Left ventricle myocardium superior (tissue), 1 donor: ENCODE measurements at places on chromosomes 1 and 21.
A peak's percentile ranks its signal among the peaks of the same experiment; 100 is the strongest.

- no peak for DNase-seq
These were observed 31.5 kb upstream of the LRP8 start for GRCh38 chr1:53359225-53359933.

- peak; percentile 10 for DNase-seq
These were observed 17.2 kb downstream of the PODN start for GRCh38 chr1:53079251-53079650.

GRCh38 chr1:22531251-22531650 is 32.0 kb upstream of the EPHA8 start:
- DNase-seq, result no peak

DNA sequence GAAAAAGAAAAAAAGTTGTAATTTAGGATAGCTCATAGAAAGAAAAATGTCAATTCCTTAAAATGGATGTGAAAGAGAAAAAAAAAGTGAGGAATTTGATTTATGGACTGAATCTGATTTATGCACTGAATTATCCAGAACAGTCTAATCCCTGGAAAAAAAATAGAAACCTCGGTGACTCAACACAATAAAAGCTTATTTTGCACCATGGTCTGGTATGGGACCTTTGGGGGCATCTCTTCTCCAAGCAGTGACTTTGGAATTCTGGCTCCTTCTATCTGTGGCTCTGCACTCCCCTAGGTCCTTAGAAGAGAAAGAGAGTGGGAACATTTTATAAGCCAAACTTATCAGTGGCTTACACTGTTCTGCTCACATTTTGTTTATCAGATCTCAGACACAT is 471.7 kb upstream of the B3GALT2 start:
- DNase-seq, result no peak

GRCh38 chr1:36359911-36360550 is 25.7 kb downstream of the STK40 start:
- no peak for DNase-seq

DNA sequence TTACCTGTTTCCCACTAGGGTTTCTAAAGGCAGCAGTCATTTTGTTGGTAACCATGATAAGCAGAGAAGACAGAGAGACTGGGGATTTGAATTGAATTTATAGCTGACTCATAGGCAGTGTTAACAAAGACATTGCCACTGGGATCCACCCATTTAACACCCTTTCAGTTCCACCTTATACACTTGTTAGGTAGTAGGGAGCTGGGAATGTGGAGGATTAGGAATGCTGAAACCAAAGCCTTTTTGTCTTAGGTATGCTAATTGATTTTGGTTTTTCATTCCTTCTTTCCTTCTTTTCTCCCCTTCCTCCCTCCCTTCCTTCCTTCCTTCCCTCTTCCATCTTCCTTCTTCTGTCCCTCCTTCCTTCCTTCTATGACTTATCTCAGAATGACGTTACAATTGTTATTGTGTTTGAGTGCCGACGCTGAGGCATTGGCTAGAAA is 7.5 kb upstream of the EVI5 start:
- DNase-seq, result no peak

- DNase-seq, result no peak
These were observed 21.1 kb downstream of the PDPN start for GRCh38 chr1:13604721-13605120.

DNA sequence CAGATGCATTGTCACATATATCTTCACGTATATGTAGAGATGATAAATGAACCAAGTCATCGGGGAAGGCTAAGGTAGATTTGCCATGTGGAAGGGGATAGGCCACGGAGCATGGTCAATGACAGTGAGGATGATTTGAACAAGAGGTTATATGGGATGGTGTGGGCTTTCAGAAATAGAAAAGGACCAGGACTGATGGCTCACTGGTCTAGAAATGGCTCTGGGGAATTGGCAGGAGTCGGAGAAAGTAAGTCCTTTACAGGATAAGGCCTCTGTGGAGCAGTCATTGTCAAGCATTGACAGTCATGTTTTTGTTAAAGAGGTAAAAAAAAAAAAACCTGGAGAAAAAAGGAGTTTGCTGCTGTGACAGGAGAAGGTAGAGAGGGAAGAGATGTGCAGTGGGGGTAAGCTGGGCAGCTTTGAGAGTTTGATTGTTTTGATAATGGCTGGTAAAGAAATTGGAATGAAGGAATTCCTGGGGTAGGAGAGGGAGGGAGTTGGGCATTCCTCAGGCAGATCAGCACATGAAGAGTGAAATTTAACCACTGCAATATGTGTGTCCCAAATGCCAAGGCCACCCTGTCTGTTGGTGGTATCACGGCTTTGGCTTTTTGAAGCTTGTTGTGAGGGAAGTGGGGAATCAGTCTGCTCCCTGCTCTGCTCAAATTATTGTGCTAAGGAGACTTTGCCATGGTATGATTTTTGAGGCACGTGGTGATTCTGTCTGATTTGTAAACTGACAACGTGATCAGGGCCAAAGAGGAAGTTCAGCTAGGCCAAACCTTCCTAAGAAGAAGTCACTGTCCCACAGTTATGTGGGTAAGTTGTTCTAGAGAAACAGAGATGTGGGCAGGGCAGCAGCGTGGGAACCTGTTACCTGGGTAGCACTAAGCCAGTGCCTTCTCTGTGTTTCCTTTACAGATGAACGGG is 26.0 kb downstream of the MACF1 start:
- DNase-seq, result no peak

- DNase-seq, result peak; percentile 92
These were observed 200.7 kb upstream of the RAB4A start for GRCh38 chr1:229070168-229070567.

DNA sequence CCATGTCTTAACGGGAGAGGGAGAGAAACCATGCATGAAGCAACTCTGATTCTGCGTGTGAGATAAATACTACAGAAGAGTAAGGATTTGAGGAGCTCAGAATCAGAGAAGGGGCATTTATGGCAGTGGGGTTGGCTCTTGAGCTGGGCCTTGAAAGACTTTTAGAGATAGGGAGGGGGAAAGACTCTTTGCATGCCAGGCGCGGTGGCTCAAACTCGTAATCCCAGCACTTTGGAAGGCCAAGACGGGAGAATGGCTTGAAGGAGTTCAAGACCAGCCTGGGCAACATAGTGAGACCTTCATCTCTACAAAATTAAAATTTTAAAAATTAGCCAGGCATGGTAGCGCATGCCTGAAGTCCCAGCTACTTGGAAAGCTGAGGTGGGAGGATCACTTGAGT is 672 bp downstream of the ARMH1 start:
- DNase-seq, result no peak

GRCh38 chr1:239896569-239896968 is 195.1 kb upstream of the FMN2 start:
- no peak for DNase-seq

GRCh38 chr1:66395202-66396061 is 138.5 kb upstream of the SGIP1 start:
- DNase-seq, result no peak

- DNase-seq, result no peak
These were observed 18.0 kb downstream of the MPZL1 start for GRCh38 chr1:167739752-167740151.

DNA sequence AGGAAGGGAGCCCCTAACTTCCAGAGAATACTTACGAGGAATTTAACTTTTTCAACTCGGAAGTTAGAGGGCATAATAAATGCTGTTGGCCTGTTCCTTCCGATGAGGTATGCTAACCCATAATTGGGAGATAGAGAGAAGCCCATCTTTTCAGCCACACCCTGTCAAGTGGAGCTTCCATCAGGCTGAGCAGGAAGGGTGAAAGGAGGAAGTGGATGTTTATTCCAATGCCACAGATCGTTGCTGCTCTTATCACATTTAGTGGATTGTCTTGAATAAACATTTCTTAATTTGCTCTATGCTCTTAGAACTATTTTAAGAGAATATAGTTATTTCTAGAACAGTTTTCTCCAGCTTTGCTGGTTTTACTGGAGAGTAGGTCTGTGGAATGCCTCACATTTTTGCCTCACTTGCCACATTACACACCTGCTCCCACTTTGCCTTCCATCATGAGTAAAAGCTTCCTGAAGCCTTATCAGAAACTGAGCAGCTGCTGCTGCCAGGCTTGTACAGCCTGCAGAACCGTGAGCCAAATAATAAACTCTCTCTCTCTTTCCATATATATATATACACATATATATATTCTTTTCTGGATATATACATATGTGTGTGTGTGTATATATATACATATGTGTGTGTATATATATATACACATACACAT is 60.0 kb upstream of the RGS21 start:
- DNase-seq, result no peak

DNA sequence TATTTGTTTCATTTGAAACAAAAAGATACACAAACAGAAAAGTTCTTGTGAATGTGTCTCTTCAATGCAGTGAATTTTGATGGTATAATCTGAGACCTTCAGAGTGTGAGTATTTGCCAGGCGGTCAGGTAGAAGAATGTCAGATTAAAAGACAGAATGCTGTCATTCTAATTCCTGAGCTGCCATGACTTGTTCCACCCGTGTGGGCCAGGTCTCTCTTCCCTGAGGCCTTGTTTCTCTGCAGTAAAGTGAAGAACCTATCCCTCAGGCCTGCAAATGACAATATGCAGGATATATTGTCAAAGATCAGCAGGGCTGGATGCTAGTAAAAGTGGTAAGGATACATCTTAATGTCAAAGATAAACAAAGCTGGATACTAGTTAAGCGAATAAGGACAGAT is 111.4 kb downstream of the ZP4 start:
- no peak for DNase-seq

DNA sequence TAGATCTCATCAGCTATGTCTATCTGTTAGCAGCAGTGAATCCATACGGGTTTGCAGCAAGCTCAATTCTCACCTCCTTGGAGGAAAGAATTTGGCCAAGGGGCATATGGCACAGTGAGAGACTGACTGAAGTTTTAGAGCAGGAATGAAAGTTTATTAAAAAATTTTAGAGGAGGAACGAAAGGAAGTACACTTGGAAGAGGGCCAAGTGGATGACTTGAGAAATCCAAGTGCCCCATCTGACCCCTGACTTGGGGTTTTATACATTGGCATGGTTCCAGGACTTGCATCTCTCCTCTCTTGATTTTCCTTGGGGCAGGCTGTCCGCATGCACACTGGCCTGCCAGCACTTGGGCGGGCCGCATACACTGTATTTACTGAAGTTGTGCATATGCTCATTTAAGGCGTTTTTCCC is 9.2 kb upstream of the OSBPL9 start:
- no peak for DNase-seq

GRCh38 chr1:33905241-33905640 is 41.4 kb downstream of the HMGB4 start:
- no peak for DNase-seq

GRCh38 chr1:187566354-187566753 is 737.6 kb downstream of the PLA2G4A start:
- DNase-seq, result no peak
